Right forelimb (tissue), 1 donor: ENCODE measurements at places on chromosomes 6 and 20.

DNA sequence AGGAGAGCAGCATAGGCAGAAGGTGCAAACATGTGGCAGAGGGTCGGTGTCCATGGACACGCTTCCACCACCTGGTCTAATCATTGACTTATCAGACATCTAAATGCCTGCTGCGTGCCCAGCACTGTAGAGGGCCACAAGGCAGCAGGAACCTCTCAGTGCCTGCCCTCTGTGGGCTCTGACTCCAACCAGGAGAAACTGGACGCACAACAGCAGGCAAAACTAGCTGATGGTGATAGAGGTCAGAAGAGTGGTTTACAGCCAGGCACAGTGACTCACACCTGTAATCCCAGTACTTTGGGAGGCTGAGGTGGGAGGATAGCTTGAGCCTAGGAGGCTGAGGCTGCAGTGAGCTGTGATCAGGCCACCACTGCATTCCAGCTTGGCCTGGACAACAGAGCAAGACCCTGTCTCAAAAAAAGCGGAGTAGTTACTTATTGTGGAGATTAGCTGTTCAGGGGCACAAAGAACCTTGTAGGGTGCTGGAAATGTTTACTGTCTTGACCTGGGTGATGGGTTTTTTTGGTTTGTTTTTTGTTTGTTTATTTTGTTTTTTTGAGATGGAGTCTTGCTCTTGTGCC lies 46.5 kb downstream of the PPARD start:
- no peak for DNase-seq

- DNase-seq, result no peak
Observed at GRCh38 chr20:8647961-8648441, 420.9 kb upstream of the PLCB4 start.

GRCh38 chr20:51828762-51829161 lies 26.4 kb upstream of the SALL4 start:
- no peak for DNase-seq

GRCh38 chr6:162190981-162191380 lies 536.6 kb downstream of the PRKN start:
- no peak for DNase-seq

- DNase-seq, result no peak
Observed at GRCh38 chr6:13579911-13580310, 5.5 kb downstream of the SIRT5 start.

DNA sequence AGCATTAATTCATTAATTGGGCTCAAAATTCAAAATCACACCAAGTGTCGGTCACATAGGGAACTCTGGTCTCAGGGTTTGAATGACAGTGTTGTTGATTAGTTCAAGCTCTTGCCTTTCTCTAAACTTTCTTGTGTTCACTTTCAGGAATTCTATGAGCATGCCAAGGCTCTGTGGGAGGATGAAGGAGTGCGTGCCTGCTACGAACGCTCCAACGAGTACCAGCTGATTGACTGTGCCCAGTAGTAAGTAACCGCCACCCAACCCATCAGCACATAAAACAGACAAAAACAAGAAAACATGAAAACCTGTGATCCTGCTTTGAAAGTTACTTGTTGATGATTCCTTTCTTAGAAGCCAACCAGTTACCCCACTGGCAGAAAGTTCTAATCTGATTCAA lies 52.7 kb downstream of the GNAS start:
- DNase-seq, result no peak

- no peak for DNase-seq
Observed at GRCh38 chr6:20236344-20236743, 24.1 kb upstream of the MBOAT1 start.

- DNase-seq, result no peak
Observed at GRCh38 chr6:123901436-123901835, 97.8 kb downstream of the NKAIN2 start.

- no peak for DNase-seq
Observed at GRCh38 chr6:85273870-85274269, 176.0 kb upstream of the NT5E start.

DNA sequence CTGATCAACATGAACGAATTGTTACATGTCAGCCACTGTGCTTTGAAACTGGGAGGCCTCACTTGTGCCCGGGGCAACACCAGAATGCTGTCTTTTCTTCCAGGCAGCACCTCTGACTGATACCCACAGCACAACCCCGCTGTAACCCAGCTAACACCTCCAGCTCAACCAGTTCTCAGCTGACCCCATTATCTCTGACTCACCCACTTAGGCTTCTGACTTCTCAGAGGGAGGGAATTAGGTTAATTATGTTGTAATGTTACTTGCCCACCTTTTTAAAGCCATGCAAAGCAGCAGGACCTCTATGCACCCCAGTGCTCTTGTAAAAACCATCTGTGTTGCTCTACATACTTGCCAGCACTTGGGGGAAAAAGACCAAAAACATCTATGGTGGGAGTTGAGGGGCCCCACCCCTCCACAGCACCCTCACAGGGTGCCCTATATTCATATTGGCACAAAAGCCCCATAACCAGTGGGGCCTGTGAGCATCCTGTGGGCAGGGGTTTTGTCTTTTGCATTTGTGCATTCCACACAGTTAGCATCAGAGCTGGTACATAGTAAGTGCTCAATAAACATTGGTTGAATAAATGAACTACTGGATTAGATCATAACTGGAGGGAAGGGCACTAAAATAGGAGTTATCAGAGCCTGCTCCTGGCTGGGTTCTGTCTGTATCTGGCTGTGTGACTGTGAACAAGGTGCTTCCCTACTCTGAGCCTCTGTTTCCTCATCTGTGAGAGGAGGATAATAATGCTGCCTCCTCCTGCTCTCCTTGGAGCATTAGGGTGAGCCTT lies 22.3 kb downstream of the BNIP5 start:
- DNase-seq, result no peak

DNA sequence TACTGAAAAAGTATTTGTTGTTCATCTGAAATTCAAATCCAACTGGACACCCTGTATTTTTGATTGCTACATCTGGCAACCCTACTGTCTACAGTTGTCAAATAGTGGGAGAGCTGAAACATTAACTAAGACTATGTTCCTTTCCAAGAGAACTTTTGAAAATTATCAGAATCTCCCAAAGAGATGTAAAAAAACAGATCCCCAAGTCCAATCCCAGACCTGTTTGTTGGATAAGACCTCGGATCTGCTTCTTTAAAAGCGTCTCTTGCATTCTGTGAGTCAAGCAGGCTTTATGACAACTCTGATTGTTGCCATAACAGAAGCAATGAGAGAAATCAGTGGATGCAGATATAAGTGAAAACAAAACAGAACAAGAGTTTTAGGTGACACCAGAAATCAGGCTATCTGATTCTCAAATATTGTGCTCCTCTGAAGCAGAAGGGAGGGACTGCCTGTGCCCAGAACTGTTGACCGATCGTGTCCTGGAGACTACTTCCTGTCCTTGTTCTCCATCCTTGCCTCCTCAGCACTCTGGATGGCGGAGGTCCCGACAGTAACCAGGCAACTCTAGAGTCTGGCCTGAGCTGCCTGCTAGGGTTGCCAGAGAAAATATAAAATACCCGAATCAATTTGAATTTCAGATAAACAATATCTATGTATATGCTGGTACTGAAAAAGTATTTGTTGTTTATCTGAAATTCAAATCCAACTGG lies 853.8 kb downstream of the MAFB start:
- DNase-seq, result peak; percentile 51

- no peak for DNase-seq
Observed at GRCh38 chr6:166952567-166953486, 3.5 kb downstream of the RNASET2 start.

DNA sequence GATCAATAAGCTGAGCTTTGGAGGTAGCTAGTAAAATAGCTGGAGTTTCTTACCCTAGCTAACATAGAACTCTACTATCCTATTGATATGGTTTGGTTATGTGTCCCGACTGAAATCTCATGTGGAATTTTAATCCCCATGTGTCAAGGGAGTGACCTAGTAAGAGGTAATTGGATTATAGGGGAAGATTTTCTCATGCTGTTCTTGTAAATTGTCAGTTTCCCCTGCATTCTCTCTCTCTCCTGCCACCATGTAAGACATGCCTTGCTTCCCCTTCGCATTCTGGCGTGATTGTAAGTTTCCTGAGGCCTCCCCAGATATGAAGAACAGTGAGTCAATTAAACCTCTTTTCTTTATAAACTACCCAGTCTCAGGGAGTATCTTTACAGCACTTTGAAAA lies 24.6 kb upstream of the SYNE1 start:
- no peak for DNase-seq

DNA sequence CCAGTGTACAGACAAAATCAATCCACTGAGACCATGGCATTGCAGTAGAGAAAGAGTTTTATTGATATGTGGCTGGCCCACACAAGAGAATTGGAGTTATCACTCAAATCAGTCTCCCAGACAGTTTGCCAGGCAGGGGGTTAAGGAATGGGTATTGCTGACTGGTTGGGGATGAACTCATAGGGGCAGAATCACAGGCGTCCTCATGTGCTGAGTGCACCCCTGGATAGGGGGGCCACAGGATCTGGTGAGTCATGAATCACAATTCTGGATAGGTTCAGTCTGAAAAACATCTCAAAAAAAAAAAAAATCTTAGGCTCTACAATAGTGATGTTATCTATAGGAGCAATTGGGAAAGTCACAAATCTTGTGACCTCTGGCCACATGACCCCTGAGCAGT lies 29.5 kb upstream of the ILRUN start:
- no peak for DNase-seq
